ENCODE measurements at places on chromosomes 1 and 21.

DNA sequence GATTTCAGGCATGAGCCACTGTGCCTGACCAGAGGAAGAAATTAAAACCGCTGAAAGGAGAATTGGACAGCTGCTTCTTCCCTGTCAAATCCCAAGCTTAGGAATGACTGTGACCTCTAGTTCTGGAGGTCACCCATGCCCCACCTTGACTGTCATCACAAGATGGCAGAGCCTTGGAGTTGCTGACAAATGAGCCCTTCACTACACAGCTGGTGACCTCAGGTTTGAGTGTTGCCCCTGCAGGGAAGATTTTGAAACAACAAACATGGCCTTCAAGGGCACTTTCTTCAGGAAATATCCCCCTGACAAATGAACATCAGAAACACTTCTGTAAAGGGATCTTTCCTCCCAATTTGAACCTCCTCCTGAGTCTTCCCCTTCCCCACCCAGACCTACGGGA is 6.9 kb upstream of the SLC45A3 start:
- DNase-seq = no peak

DNA sequence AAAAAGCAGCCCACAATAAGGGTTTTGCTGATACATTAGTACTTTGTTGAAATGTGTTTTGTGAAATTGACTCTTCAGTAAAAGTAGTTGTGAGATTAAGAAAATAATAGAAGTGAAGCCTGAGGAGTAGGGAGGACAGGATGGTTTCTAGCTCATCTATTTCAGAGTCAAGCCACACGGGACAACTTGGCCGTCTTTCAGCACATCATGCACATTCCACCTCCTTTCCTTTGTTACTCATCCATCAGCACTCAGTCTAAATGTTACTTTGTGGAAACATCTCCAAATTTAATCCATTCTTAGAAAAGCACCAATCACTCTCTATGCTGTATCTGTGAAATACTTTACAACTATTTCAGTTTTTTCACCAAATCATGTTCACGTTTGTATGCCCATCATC is 223.3 kb downstream of the FGGY start:
- DNase-seq = no peak

DNA sequence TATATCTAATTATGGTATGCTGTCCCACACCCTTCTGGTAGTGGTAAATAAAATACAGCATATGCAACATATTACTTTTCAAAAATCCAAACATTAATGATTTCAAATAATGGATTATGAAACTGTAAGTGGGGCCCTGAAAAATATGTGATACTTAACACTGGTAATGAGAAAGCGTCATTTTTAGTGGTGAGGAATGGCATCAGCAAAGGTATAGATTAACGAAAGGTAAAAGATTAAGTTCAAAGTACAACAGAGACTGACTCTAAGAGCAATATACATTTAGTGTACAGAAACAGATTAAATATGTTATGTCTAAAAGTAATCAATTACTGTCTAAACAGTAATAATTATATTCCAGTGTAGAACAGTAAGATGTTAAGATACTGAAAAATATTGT is 194.1 kb downstream of the COL24A1 start:
- DNase-seq = no peak

DNA sequence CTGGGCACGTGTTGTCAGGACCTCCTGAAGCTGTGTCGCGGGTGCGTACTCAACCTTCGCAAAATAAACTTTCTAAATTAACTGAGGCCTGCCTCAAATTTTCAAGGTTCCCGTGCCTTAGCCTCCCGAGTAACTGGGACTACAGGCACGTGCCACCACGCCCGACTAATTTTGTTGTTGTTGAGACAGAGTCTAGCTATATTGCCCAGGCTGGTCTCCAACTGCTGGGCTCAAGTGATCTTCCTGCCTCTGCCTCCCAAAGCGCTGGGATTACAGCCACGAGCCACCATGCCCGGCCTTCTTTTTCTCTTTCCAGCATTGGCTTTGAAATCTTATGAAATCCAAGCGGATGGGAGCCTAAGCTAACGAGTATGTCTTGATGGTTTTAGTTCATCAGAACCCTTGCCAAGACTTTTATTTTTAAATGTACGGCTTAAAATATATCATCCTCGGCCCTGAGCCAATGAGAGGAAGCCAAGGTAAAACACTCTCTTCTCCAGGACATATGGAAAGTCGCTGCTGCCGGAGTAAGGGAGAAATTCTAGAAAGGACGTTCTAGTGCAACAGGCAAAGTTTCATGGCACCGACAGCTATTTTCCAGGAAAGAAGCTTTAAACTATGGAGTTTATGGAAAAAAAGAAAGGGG is 12.7 kb upstream of the ERVH48-1 start:
- DNase-seq = no peak

DNA sequence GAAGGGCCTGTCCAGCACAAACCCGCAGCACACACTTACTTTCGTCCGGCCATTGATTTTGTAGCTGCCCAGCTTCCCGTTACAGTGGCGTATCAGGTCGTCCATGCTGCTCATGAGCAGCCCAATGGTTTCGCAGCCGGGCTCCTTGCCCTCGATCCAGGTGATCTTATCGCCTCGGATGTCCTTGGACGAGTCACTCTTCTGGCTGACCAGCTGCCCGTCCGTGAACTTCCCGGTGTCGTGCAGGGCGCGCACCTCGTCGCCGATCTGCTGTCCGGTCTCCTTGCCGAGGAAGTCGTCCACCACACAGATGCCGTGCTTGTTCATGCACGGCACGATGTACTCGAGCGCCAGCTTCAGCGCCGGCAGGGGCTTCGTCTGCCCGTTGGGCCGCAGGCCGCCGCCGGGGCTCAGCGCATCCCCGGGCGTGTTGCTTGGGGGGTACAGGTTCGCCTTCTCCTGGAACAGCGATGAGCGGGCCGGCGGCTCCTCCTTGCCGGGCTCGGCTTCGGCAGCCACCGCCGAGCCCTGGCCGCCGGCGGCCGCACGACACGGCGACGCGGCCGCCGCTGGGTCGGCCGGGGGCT is 1.0 kb downstream of the EGLN1 start:
- DNase-seq = peak; percentile 17

- DNase-seq = no peak
Observed at GRCh38 chr1:209389258-209389657, 194.3 kb upstream of the CAMK1G start.

DNA sequence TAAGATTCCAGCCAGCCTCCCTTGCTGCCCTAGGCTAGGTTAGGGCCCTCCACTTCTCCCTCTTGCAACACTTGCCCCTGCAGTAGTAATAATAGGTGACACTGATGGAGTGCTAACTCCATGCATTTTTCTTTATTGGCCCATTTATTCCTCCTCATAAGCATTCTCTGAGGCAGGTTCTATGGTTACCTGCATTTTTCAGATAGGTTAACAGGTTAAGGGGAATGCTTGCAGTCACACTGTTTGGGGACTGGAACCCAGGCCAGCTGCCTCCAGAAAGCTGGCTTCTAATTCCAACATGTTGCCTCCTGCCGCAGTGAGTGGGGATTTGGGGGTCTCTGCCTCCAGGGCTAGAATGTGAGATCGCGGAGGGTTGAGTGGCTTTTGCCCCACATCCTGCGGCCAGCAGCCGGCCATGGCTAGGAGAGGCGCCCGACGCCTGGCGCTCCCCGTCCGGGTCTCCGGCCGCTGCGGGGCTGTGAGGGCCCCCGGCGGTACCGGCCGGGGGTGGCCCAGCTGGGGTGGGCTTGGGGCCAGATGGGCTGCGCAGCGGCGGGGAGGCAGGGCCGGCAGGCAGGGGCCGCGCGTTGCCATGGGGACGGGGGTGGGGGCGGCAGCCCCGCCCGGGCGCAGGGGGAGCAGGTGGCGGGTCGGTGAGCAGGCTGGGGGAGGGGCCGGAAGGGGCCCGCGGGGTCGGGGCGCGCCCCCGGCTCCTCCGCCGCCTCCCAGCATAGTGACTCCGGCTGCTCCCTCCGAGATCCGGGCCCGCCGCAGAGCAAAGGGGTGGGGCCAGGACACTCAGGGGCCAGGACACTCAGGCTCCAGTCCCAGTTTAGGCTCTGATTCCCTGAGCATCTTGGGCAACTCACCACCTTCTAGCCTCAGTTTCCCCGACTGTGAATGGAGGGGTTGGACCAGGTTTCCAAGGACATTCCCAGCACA is 68.4 kb upstream of the SSBP3 start:
- DNase-seq = no peak

DNA sequence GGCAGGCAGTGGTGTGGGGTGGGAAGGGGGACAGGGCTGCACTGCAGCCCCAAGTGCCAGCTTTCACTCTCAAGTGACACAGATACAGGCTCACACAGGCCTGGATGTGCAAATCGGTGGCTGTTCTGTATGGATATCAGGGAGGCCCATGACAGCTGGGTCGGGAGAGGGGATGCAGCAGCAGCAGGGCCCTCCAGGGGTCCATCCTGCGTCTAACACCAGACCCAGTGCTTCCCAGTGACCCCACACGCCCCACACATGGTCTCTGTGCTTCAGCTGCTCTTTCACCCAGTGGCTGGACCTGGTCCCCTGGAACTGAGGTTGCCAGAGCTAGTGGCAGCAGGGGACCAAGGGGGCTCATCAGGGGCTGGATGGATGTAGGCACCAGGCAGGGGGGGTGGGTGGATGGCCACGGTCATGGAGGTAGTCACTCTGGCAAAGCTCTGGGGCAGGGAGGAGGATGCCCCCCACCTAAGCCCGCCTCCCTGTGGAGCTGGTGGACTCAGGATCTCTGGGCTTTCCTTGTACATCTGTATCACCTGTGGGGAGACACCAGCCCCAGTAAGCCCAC is 13.9 kb downstream of the BTBD19 start:
- DNase-seq = no peak

DNA sequence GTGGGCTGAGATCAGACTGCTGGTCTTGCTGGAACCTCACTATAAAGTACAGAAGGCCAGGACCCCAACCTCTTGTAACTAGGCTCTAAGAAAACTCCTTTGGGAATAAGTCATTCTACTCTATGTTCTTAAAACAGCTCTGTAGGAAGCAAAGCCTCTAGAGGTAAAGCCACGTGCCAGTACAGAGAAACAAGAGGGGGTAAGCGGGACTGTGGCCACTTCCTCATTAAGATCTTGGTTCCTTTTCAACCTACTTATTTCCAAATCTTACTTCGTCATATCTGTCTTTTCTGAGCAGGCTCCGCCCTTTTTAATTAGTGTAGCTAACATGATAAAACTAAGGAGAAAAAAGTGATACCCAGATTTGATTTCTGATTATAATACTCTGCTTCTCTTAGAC is 3.8 kb downstream of the NCSTN start:
- DNase-seq = no peak

GRCh38 chr1:4407851-4408250 is 246.6 kb upstream of the AJAP1 start:
- DNase-seq = no peak

GRCh38 chr21:18840239-18840638 is 436.7 kb upstream of the TMPRSS15 start:
- no peak for DNase-seq

DNA sequence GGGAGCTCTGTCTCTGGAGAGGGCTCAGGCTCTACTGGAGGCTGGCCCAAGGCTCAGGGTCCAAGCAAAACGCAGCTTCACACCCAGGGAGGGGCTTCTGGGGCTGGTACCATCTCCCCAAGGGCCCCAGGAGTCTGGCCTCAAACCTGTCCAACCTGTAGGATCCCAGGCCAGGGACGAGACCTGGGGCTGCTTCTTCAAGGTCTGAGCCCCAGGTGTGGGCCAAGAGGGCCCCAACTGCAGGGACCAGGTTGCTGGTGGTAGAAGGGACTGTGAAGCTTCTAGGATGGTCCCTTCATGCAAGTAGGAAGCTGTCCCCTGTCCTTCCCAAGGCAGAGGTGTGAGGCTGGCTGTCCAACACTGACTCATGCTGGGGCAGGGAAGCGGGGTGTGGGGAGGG is 7.8 kb upstream of the MMEL1 start:
- no peak for DNase-seq

DNA sequence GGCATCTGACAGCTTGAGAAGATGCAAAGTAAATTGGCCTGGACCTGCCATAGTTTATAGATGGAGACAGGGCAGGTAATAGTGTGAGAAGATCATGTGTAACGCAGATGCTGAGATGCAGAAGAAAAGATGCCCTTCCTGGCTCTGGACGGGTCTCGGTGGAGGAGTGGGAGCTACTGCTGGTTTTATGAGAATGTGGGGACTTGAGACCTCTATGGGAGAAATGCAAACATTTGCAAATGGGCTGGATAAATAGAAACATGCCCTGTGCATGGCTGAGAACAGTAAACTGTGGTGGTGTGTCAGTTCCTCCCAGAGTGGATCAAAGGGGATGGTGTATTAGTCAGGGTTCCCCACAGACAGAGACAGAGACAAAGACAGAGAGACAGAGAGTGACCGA is 21.9 kb downstream of the UBASH3A start:
- no peak for DNase-seq

DNA sequence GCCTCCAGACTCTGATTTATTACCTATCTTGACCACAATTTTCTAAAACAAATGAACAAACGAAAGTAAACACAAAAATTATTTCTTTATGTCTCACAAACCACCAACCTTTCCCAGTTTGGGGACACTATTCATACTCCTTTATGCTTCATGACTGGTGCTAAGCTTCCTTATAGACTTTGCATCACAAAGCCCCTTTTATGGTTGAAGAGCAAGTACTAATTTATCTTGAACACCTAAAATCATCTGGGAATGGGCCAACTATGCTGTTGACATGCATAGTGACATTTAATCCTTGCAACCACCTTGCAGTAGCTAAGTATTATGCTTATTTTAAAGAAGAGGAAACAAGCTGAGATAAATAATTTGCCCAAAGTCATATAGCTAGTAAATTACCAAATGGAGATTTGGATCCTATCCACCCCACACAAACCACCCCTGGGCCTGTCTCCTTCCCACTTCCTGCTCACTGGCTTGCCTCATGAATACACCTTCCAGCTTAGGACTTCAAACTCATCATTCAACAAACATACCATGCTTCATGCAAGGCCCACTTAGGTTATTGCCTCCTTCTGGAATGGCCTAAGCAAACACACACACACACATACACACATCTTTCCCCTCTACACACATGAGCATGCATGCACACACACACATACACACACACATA is 192.2 kb downstream of the PLPP3 start:
- no peak for DNase-seq

GRCh38 chr1:27782950-27783349 is 9.9 kb downstream of the STX12 start:
- DNase-seq = no peak

DNA sequence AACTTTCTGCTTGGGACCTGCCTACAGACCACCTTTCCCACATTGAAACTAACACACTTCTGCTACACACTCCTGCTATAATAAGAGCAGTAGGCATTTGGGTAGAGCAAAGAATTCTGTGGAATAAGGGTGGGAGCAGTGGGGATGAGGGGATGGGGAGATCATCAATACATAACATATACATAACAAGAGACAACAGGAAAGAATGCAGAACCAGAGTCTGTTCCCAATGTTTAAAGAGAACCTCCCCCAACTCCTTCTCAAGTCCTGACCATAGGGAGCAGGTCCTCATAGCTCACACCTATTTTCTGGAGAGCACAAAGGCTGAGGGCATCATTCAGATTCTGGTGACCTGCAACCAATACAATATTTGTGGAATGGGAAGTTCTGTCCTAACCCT is 121.6 kb upstream of the BARHL2 start:
- no peak for DNase-seq

GRCh38 chr1:59173721-59174120 is 123.2 kb upstream of the FGGY start:
- no peak for DNase-seq
